H54 (cell line): ENCODE measurements at places on chromosomes 1 and 21.

GRCh38 chr1:29123887-29124365 lies at the start of gene TMEM200B:
Gene TMEM200B (minus strand): TSS chr1:29123903. CDS start chr1:29121828, 2,075 bp downstream.
- no peak for DNase-seq

GRCh38 chr1:12630946-12631530 lies 12.8 kb upstream of the AADACL4 start:
- DNase-seq: no peak

- DNase-seq: no peak
Observed at GRCh38 chr1:147840909-147841308, 61.7 kb upstream of the GJA8 start.

GRCh38 chr21:28455253-28455600 lies 537.5 kb downstream of the LTN1 start:
- DNase-seq: no peak

DNA sequence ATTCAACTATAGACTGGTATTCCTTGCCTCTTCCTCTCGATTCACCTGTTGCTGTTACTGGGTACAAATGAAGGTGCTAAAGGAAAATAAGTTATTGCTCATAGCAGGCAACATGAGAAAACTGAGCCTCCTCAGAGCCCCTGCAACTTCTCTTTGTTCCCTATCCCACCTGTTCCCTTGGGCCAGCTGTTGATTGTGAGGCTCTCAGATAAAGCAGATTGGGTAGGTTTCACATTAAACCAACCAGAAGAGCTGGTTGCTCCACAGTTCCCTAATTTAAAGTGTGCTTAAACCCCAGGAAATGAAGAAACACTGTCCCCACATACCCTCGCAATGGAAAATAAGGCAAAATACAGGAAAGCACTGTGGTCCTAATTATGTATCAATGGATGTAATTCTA lies 4.8 kb downstream of the DEDD start:
- DNase-seq: no peak

DNA sequence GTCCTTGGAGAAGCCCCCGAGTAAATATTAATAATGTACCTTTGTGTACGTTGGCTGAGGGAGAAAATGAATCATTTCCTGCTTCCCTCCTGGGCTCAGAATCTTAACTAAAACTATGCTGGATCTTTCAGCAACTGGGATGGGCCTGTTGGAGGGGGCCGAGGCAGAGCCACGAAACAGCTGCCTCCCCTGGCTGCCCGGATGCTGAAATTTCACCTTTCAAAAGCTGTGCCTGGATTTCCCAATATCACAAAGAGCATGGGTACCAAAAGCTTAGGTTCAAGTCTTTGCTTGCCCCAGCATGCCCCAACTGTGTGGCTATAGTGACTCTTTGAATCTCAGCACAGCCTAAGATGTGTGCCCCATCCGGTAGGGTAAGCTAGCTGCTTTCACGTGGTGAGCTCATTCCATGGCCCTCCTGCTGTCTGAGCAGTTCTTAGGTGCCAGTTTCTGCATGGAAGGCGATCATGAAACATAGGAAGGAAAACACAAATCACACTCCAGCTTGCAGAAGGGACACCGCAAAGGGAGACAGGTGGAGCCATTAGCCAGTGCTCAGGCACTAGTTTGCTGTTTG lies 473.5 kb downstream of the PTPRU start:
- DNase-seq: peak; percentile 46

GRCh38 chr1:86370601-86371022 lies 25.5 kb downstream of the ODF2L start:
- no peak for DNase-seq

- peak; percentile 6 for DNase-seq
Observed at GRCh38 chr1:93180723-93181613, at the start of gene CCDC18. Gene CCDC18 (plus strand): TSS chr1:93180724. CDS start chr1:93183362, 2,638 bp downstream.

DNA sequence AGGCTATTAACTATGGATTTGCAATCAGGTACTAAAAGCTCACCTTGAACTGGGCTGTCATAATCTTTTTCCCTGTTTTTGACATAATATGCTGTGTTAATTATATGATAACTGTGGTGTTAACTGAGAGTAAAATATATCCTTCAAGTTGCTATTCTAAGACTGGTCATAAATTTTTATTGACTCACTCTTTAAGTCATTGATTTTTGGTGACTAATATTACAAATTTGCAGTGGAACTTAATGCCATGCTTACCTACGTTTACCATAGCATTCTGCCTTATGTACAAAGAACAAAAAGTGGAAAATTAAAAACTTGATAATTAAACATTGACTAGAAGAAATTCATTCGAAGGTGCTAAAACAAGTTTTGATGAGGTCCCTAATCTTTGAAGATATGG lies 872.4 kb downstream of the BRINP3 start:
- DNase-seq: no peak

GRCh38 chr1:17316704-17317103 lies 8.7 kb downstream of the PADI4 start:
- no peak for DNase-seq

DNA sequence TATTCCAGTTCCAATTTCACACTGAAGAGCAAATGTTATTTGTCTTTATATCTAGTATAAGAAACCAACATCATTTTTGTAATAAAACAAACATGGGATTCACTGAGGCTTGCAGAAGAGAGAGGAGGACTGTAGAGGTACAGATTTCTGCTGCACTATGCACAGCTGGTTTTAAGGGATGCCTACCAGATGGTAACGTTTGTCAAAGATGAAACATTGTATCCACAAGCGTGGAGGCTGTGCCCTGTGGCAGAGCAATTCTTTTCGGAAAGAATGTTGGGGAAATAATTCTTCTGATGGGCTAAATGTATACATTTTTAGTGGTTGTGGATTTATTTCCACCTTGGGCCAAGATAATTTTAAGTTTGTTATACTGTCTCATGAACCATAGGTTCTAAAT lies 272.4 kb downstream of the DUSP10 start:
- DNase-seq: no peak

GRCh38 chr1:33249422-33249821 lies 6.9 kb upstream of the ZNF362 start:
- no peak for DNase-seq

DNA sequence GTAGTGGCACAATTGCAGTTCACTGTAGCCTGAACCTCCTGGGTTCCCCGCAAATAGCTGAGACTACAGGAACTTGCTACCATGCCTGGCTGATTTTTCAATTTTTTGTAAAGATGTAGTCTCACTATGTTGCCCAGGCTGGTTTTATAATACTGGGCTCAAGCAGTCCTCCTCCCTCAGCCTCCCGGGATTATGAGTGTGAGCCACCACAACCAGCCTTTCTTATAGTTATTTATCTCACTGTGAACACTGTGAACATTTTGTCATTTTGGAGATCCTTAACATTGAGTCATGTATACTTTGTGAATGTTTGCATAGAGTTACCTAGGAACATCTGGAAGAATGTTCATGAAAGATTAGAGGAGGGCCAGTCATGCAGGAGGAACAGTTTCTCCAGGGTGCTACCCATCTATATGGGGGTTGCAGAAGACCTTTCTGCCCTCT lies 127.1 kb upstream of the CACYBP start:
- no peak for DNase-seq

GRCh38 chr1:22673486-22674409 lies 20.7 kb downstream of the C1QB start:
- peak; percentile 41 for DNase-seq

GRCh38 chr1:77014073-77014788 lies 147.0 kb downstream of the ST6GALNAC5 start:
- no peak for DNase-seq

DNA sequence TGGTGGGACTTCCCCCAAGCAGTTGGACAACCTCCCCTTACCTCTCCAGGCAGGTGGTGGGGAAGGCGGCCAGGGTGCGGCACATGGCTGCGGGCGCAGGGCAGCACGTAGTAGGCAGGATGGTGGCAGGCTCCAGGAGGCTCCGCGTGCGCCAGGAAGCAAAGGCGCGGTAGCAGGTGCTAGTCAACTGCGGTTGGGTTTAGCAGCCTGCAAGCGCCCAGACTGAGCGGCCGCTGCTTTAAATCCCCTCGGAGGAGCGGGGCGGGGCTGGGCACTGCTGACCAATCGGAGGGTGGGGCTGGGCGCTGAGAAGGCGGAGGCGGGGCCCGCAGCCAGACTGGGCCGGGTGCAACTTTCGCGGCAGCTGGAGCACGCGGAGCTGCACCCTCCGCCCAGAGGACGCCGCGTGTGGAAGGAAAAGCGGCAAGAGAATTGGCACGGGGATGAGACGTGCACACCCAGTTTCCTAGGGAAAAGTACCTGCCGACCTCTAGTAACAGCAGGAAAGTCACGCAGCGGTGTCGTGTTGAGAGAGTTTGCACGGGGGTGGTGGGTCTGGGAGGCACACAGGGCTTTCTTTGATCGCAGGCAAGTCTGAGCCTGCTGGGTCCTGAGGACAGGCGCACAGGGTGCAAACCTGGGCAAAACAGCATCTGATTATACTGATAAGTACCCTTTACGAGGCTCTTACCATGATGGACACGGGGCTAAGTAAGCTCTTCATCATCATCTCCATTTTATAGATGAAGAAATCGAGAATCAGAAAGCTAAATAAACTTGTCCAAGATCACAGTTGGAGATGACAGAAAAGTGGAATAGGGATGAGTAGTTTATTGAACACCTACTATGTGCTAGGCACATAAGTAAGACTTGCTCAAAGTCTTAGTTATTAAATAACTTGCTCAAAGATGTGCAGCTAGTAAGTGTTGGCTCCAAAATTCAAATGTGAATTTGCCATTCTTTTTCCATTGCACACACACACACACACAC lies at the start of gene RGS16:
TSS of gene RGS16 (minus strand) at position 215 of the 990 bp plus-strand sequence. CDS start at position 85, 130 bp downstream.
- peak; percentile 62 for DNase-seq

DNA sequence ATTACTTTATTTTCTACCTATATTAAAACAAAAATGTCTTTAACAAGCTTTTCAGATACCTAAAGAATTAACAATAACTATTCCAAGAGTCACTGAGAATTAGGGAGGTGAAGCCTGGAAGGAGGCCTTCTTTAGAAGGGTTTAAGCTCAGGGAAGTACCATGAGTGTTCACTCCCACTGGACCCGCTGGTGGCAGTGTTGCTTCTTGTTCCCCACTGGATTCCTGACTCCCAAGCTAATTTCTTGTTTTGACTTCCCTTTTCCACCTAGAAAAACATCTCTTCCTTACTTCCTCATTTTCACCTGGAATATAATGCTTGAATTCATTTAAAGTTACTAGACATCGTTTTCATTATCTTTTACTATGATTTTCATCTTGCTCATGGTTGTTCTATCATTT lies 264.2 kb downstream of the HMCN1 start:
- DNase-seq: no peak

DNA sequence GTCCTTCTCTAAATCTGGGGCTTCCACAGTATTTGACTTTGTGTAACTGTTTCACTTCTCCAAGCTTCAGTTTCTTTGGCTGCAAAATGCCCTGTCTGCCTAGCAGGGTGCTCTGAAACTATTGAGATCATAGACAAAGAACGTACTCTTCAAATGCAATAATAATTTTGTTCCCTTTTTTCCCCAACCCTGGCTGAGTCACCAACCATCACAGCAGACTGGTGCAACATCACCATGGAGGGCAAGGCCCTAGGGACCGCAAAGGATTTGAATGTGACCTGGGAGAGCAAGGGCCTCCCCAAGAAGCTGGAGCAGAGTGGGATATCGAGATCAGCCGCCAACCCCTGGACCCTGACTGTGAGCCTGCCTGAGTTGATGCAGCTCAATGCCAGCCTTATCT lies 115.0 kb downstream of the FCRL5 start:
- no peak for DNase-seq

DNA sequence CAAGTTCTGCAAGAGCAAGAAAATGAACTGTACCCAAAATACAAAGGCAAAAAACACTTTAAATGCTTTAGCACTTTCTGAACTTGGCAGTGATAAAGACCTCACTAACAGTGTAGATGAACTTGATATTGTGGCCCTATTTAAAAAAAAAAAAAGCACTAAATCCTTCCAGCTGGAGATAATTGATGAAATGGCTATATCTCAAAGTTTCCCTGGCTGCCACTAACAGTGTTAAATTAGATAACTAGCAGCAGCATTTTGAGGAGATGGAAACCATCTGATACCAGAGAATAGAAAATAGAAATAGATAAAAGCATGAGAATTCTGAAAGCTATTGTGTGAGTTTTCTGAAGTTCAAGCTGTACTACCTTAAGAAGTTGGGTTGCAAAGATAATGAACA lies 317.2 kb downstream of the RWDD3 start:
- DNase-seq: no peak

- no peak for DNase-seq
Observed at GRCh38 chr1:53946252-53947171, at the start of gene LRRC42. Gene LRRC42 (plus strand): TSS chr1:53946350. CDS start chr1:53952000, 5,650 bp downstream.

DNA sequence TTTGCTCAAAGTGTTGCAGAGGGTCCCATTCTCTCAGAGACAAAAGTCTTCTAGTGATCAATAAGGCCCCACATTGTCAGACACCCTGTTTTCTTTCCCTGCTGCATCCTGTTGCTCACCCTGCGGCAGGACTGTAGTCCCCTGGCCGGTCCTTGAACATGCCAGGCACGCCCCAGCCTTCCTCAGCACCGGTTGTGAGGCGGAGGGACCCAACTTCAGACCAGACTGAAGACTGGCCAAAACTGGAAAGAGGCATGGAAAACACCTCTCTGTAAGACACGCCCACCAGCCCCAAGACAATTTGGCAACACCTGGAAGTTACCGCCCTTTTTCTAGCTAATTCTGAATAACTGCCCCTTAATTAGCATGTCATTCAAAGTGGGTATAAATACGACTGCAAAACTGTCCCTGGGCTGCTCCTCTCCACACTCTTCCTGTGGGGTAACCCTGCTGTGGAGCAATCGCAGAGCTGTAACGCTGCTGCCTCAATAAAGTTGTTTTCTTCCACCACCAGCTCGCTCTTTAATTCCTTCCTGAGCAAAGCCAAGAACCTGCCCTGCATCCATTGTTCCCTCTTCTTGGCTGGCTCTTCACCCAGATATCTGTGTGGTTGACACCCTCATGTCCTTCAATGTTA lies 23.8 kb downstream of the PLA2G2A start:
- no peak for DNase-seq

GRCh38 chr1:78561856-78562255 lies 58.4 kb upstream of the IFI44L start:
- no peak for DNase-seq

- DNase-seq: no peak
Observed at GRCh38 chr1:239418681-239419080, 32.3 kb downstream of the CHRM3 start.

DNA sequence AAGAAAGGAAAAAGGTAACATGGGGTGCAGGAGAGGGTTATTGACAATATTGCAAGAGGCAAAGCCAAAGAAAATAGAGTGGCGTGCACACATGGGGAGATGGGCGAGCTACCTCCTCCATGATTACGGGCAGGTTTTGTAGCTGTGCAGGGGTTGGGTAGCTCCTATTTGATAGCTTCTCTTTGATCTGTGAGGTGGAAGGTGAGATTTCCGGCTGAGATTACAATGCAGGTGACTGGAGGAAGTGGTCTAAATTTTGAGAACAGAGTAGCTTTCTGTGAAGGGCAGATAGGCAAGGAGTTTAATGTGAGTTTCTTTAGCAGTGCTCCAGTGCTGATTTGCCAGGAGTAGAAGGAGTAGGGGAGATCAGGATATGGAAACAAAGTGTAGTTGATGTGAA lies 263.4 kb downstream of the PLA2G4A start:
- DNase-seq: no peak

- no peak for DNase-seq
Observed at GRCh38 chr1:182643699-182644098, 39.5 kb upstream of the RGS16 start.

DNA sequence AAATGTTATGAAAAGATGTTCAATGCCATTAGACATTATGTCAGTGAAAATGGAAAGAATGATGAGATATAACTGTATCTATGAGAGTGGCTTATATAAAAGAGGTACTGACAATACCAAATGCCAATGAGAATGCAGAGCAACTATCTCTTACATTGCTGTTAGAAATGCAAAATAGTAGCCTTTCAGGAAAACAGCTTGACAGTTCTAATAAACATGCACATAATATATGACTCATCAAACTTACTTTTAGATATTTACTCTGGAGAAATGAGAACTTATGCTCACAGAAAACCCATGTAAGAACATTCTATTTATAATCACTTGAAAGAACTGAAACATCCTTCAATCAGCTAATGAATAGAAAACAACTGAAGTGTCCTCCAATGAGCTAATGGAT lies 996.7 kb upstream of the ADGRL4 start:
- DNase-seq: no peak
